Stomach (tissue), 19 donors: ENCODE measurements at places on chromosomes 1 and 21.

- no peak for DNase-seq
Measured at GRCh38 chr1:52294580-52294979, 71.4 kb downstream of the CC2D1B start.

DNA sequence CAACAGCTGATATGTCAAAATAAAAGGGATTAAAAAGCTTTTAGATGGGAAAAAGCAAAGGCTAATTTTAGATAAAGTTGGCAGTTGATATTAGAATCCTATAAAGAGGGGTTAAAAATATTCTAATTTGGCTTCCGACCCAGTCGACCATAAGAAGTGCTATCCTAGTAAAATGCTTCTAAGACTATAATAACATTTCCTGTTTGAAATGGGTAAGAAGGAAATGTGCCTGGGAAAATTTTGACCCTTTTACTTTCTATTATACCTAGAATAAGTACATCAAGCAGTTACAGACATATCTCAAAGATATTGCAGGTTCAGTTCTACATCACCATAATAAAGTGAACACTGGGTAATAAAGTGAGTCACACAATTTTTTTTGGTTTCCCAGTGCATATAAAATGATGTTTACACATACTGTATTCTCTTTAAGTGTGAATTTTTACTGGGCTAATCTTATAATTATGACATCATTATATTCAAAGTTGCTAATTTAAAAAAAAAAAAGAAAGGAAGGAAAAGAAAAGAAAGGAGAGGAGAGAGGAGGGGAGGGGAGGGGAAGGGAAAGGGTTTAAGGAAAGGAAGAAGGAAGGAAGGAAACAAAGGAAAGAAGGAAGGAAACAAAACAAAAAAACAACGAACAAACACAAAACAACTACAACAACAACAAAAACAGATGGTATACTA, 308.2 kb upstream of the NR5A2 start:
- no peak for DNase-seq

GRCh38 chr1:175844877-175845276, 101.5 kb upstream of the TNR start:
- no peak for DNase-seq

GRCh38 chr1:182303778-182304177, 87.8 kb downstream of the GLUL start:
- DNase-seq = no peak

DNA sequence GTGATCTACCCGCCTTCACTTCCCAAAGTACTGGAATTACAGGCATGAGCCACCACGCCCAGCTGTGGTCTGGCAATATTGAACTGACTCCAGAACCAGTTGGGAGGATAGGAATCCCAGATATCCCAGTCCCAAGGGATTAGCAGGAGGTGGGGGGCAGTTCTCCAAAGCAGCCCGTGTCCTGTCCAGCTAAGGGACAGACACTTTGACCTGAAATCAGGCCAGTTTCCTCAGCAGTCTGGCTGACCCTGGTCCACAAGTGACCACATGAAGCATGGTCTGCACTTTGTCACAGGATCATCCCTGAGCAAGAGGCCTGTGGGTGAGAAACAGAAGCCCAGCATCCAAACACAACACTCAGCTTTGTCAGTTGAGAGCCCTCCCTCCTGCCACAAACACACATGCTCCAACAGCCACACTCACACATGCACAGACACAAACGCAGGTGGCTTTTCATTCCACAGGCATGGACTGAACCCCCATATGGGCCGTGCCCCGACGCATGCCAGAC, 2.7 kb upstream of the FDPS start:
- DNase-seq = no peak

- DNase-seq = no peak
Measured at GRCh38 chr1:205703072-205703471, 22.8 kb upstream of the SLC45A3 start.

GRCh38 chr1:169468982-169469381, 16.8 kb downstream of the SLC19A2 start:
- DNase-seq = no peak

DNA sequence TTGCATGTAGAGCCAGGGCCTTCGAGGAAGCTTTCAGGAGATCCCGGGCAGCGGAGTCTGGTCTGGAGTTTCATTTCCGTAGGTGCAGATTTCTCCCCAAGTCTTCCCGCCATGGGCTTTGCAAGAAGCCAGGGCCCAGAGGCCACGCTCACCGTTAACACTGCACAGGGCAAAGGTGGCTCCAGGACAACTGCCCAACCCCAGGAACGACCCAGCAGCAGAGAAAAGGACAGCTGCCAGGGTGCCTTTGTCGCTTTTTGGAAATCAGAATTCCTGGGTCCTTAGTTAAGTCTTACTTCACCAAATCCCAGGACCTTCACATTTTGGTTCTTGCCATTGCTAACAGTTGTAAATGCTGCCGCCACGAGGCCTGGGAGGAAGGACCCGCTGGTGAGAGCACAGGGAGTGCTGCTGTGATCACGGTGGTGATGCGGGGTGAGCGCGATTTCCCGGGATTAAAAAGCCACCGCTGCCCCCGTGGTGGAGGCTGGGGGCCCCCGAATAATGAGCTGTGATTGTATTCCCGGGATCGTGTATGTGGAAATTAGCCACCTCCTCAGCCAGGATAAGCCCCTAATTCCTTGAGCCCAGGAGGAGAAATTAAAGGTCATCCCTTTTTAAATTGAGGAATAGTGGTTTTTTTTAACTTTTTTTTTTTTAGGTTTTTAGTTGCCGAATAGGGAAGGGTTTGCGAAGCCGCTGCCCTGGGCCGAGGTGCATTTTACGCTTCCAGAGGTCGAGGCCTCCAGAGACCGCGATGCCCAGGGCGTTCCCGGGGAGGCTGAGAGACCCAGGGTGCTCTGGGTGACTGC, 8.2 kb downstream of the SIM2 start:
- DNase-seq = no peak
